Activated T-helper 1 cell treated with anti-CD3 and anti-CD28 coated beads, Interleukin-2, amount 50 U/mL, for 16 hours (primary cell): ENCODE measurements at places on chromosomes 3 and 15.

DNA sequence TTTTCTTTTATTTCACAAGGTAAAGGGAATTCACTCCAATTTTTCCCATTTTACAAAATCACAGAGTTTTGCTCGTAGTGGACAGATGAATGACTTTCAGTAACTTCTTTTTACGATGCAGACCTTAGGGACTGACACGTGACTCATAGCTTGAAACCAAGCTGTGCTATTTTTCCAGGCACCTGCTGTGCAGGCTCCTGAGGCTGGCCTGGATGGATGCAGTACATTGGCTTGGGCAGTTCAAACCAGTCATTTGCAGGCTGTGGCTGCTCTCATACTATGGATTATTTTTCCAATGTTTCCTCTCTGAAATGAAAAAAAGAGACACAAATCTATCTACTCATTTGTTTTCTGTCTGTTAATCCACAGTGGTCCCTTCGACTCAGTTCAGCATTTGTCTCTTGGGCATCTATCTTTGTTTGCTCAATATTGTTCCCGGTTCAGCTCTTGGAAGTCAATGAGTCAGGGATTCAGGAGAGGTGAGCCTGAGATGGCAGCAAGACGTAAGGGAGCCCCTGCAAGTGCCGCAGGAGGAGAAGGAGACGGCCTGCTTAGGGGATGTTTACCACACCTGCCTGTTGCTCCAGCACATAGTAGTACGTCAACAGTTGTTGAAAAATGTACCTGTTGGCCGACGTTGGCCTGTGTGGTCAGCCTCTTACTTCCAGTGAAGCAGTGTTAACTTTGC, 92.8 kb downstream of the SV2B start:
- no peak for DNase-seq

- no peak for DNase-seq
These were observed 92.9 kb downstream of the GPR156 start for GRCh38 chr3:120192159-120192558.

DNA sequence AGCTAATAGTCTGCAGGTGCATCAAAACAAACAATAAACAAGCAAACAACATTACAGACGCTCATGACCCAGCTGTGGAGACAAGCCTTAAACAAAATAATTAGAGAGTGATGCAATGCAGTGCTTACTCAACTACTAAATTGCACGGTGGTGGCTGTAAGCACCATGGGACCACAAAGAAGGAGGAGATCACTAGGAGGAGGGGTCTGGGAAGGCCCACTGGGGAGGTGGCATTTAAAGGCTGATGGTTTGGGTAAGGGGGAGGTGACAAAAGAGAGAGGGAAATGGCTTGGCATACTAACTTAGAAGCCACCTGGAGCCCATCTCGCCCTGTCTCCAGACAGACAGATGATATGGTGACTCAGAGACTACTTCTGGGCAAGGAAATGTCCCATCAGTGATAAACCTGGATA, 516.7 kb downstream of the FOXP1 start:
- DNase-seq = peak; percentile 25

DNA sequence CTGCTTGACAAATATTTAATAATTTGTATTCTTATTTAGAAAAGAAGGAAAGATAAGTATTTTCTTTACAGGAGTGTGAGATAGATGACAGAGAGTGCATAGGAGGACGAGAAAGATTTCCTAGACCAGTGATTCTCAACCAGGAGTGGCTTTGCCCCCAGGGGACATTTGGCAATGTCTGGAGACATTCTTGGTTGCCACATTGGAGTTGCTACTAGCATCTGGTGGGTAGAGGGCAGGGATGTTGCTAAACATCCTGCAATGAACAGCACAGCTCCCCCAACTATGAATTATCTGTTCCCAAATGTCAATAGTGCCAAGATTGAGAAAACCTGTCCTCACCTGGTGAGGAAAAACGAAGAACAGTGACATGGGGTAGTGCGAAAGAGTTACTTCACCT, 30.8 kb upstream of the MINAR1 start:
- DNase-seq = no peak

DNA sequence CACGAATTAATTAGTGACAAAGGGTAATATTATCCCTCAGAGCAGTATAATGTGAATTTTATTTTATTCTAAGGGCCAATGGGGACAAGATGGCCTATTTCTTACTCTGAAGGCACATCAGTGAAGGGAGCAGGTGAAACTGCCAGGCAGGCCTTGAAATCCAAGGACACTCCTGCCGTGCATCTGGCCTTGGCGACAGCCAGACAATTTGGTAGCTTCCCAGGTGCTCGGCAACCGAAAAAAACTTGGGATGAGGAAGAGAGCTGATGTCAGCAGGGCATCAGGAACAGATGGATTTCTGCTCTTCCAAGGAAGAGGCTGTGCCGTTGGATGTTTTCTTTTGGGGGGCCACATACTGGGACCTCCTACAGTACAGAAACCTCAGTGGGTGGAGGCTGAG, 83.2 kb upstream of the ADAMTSL3 start:
- DNase-seq = no peak

- no peak for DNase-seq
These were observed 35.2 kb upstream of the PRICKLE2 start for GRCh38 chr3:64260431-64260830.
